ENCODE measurements at places on chromosomes 3 and 15.

DNA sequence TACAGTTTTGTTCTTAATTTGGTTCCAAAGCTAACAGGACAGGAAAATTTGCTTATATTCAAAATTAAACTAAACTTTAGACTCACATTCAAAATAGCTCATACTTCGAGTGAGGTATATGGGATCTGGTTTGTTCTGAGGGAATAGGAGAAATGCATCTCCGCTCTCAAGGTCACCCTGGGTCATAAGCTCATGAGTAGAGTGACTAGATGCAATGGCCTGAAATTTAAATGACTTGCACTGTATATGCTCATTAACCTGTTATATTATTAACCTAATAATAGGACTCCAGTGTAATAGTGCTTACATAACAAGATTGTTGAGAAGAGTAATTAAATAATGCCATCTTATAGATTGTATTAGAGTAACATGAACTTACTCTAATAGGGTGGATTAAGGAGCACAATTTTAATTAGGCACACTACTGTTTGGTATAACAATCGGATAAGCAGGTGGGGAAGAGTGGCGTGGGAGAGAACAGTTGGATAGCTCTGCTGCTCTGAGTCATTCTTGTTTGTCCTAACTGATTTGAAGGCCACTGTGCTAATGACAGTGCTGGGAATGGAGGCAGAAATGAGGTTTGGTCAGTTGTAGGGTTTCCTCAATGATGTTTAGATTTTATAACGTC, 5.2 kb downstream of the NKTR start:
- DNase-seq = no peak

GRCh38 chr3:39191773-39192172, 622 bp downstream of the XIRP1 start:
- no peak for DNase-seq

DNA sequence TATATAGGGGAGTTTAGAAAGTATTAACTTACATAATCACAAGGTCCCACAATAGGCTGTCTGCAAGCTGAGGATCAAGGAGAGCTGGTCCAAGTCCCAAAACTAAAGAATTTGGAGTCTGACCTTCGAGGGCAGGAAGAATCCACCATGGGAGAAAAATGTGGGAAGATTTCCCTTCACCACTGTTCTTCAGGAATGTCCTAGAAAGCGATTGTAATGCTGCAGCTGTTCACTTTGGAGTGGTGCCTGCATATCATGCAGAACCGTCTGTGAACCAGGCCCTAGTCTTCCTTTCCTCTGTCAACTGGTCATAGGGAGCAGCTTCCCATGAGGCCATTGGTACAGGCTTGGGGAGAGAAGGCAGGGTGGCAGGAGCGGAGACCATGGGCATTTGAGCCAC, 497.9 kb upstream of the ARPP21 start:
- DNase-seq = no peak

- no peak for DNase-seq
Measured at GRCh38 chr15:51846463-51847230, 17.2 kb downstream of the TMOD3 start.

GRCh38 chr15:51110171-51110570, 15.5 kb upstream of the TNFAIP8L3 start:
- no peak for DNase-seq

- no peak for DNase-seq
Measured at GRCh38 chr3:64773137-64773536, 85.3 kb upstream of the ADAMTS9 start.

DNA sequence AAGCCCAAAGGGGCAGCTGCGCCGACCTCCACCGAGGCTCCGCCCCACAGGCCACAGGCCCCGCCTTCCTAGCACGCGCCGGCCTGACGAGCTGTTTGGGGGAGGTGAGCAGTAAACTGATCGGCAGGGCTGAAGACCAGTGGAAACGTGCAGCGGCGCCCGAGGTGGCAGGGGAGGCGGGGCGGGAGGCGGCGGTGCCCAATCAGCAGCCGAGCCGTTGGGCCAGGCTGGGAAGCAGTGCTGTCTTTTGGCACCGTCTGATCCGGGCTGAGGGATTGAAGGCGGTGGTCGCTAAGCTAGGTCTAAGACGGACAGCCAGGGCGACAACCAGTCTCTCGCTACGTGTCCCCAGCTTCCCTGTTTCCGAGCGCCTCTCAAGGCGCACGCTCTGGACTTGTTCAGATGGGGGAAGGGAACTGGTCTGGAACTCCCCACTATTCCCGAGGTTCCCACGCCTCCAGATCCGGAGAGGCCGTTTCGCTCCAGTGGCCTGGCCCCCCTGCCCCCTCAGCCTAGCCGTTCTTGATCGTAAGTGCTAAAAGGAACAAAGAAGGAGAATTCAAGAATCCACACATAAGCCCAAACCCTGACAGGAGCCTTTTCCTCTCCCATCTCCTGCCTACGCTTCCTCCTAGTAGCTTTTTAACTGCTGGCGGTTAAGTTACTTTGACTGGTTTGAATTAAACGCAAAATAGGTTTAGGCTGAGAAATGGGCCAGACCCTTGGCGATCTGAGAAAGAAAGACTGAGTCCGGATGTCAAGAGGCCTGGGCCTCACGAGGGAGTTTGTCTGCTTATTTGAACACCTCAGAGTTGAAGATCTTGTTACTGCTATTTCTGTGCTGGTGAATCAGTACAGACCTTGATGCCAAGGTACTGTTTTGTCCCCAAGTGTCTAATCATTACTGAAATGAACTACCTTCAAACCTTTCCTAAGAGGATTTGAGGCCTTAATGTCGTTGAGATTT, at the start of gene FMN1:
Gene FMN1, minus strand, starts transcription at position 11 of the 967 bp plus-strand sequence. CDS start 39,800 bp downstream, outside the sequence.
- DNase-seq = peak; percentile 95

GRCh38 chr3:13073326-13074005, at the start of gene IQSEC1:
Gene IQSEC1 (minus strand): TSS chr3:13073429. CDS start chr3:13073014, 415 bp downstream.
- peak; percentile 77 for DNase-seq

DNA sequence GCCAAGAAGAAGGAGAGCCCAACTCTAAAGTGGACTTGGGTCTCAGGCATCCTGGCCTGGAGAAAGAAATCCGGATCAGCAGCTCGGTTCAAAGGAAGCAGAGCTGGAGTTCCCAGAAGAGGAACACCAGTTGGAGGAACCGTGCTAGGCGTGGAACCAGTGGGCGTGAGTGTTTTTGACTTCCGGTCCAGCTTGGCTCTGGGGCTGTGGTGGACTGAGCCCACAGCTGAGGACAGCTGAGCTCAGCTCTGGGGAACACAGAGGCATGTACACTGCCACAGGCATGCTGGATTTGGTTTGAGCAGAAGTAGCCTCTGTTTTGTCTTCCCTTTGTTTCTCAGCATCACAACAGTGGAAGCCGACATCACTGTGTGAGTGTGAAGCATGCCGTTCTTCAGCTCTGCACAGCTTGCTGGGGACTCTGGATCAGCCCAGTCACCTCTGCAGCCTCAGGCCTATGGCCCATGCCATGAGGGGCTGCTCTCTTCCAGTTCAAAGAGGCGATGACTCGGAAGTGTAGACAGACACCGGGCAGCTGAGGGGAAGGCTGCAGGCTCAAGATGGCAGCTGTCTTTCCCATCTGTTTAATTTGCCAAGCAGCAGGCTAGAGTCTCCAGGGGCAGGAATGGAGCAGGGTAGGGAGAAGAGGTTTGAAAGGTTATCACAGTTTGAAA, 185.8 kb upstream of the UBE3A start:
- DNase-seq = no peak

DNA sequence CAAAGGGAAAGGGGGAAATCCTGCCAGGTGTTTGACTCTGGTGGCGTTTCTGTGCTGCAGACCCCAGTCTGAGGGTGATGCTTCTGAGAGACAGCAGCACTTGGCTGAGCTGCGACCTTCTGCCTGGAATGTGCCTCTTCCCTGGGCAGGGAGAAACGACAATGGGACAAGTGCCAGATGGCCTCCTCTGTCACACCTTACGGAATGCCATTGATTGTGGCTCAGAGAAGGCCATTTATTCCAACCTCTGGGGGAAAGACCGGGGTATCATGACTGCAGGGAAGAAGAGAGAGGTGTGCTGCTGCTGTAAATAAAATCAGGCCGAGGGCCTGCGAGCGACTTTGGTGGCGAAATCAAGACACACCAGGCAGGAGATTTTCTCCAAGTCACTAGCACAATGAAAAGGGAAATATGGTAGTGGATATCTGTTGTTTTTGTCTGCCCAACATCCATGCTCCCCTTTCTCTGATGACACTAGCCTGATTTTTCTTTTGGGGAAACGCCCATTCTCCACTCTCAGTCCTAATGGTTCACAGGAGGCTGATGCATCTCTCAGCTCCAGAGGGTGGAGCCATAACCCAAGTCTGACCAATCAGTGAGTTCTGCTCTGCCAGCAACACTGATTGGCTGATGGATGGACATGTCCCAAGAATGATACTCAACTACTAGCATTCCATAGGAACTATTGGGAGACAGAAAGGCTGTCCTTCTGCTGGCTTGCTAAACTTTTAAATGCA, 336.1 kb downstream of the FOXP1 start:
- peak; percentile 29 for DNase-seq

- no peak for DNase-seq
Measured at GRCh38 chr3:118436697-118437262, 597.9 kb downstream of the IGSF11 start.

DNA sequence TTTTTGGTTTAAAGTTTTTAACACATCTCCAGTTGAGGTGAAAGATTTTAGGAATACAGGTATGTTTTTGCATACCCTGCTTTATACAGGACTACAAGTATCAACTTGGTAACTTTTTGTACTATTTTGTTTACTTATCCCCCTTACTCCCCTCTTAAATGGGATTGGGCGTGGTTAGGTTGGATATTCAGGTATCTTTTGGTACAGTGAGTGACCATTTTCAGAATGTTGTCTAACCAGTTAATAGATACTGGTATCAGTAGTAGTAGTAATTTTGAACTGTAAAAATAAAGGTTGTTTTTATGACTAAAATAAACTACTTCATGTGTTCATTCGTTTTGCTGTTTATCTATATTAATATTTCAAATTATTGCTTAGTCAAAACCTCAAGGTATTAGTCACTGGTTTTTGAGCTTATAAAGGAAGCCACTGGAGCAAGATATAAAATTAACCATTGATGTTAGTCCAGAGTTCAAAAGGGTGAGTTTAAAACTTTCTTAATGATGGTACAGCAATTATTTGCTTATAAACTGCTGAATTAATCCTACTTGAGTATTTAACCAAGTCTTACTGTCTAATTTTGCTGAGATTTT, 3.3 kb downstream of the MME start:
- no peak for DNase-seq

- no peak for DNase-seq
Measured at GRCh38 chr3:23202203-23202920, 765 bp upstream of the UBE2E2 start.

DNA sequence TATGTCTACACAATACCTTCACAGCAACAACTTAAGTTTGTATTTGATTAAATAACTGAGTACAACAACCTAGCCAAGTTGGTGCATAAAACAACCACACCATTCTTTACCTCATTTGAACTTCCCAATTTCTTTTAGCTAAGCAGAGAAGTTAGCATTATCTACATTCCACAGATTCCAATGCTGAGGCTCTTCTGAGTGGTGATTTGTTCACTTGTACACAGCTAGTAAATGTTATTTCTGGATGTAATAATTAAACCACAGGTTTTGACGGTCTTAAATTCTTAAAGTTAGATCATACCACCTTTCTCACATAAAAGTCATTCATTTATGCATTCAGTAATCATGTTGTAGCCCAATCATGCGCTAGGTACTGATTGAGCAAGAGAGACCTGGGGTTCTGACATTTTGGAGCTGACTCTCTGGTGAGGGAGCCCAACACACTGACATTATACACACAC, 102.5 kb downstream of the SST start:
- DNase-seq = no peak

GRCh38 chr3:46662771-46663551, 30.5 kb downstream of the ALS2CL start:
- no peak for DNase-seq

- no peak for DNase-seq
Measured at GRCh38 chr15:66560856-66561525, 4.8 kb downstream of the LCTL start.

GRCh38 chr3:45082142-45082538, 56.0 kb downstream of the CLEC3B start:
- no peak for DNase-seq

GRCh38 chr3:22942981-22943380, 260.1 kb upstream of the UBE2E2 start:
- DNase-seq = no peak

DNA sequence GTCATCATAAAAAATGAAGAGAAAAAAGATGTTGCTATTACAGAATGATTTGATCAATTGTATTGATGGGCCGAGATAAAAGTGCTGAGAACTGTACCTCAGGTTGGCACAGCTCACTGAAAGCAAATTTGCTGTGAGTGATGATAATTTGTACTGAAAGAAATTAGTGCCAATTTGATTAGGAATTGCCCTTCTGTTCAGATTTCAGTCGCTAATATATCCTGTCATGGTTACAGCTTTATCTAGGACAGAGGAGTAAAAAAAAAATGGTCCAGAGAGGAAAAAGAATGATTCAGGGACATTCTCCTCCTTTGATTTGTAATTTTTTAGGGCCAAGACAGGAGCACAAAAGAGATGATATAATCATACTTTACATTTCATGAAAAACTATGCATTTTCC, 1264.2 kb downstream of the ROBO2 start:
- DNase-seq = no peak

- no peak for DNase-seq
Measured at GRCh38 chr15:70524470-70524869, 238.9 kb downstream of the UACA start.

DNA sequence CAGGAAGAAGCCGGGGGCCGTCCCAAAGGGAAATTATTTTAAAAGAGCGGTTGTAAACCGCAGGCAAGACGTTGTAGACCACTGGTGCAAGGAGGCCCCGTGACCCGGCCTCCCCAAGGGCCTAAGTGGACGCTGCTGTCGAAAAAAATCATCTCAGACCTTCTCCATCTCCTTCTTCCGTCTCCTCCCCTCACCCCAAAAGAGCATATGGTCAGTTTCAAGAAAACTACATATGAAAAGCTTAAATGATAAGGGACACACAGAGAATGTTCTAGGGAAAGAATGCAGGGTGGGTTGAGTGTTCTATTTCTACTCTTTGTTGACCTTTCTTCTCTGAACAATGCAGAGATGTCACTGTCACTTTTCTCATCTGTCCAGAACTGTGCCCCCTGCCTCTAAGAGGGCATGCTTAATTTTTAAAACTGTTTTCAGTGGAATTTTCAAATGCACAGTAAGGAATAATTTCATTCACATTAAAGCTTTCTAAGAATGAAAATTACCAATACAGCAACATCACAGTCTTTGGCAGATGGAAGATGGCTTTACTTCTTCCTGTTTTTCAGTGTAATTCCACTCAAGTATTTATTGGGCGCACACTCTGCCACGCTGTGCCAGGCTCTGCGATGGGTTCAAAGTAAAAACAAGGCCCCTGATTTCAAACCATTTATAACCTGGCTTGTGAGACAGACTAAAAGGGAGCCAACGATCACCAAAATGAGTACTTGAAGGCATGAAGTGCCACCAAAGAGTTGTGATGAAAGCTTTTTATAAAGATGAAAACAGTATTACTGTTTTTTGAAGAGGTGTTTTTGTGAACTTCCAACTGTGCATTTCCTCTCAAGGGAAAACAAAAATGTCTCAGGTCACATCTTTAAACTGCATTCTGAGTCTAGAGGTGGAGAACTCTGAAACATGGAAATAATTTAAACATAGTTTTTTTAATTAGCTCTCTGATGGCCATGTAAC, 891 bp upstream of the TOP2B start:
- DNase-seq = peak; percentile 31

Data from CD4-positive, alpha-beta T cell treated with Interleukin-6 for 4 hours (primary cell).